ENCODE measurements at places on chromosomes 12 and 14.

DNA sequence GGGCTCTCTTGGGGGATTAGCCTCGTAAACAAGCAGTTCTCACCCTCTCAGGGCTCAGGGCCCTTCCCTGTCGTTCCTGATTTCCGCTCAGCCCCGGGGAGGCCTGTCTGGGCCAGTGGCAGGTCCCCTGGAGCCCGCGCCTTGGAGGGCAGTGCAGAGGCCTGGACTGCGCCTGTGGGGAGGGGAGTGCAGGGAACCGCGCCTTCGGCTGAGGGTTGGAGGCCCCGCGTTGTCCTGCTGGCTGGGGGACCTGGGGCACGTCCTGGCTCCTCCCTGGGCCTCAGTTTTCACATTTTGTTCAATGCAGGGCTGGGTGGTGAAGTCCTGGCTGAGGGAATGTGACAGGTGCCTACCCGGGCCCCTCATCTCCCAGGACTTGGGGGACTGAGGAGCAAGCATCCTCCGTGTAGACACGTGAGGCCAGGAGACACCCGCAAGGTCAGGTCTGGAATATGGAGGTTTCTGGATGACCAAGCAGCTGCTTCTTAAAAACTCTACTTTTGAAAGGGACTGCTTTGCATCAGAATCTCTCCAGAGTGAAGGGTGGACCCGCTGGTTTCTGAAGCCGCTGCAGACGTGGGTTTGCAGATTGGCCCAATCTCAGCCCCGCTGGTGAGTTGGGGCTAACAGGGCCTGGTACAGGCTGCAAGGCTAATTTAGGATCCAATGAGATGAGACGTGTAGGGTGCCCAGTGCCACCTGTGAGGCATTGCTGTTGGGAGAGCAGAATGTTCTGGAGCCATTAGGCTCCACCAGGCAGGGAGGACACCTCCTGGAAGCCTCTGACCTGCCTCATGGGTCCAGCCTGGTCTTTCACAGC is 80.2 kb downstream of the KIF26A start:
- DNase-seq, result no peak

DNA sequence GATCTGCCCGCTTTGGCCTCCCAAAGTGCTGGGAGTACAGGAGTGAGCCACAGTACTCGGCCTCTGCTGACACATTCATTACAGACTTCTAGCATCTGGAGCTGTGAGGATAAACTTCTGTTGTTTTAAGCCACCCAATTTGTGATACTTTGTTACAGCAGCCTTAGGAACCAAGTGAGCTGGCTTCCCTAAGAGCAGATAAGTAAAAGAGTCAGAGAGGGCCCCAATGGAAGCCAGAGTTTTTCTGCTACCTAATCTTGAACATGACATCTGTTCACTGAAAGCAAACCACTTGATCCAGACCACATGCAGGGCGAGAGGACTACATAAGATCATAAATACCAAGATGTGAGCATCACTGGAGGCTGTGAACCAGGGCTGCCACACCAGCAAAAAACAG is 3.7 kb upstream of the MAPKAPK5 start:
- no peak for DNase-seq

GRCh38 chr12:109393437-109394345 is 46.0 kb downstream of the MYO1H start:
- DNase-seq, result peak; percentile 60

GRCh38 chr12:58880639-58881038 is 39.7 kb downstream of the LRIG3 start:
- DNase-seq, result no peak

- DNase-seq, result peak; percentile 76
Measured at GRCh38 chr12:39780913-39781446, 161.4 kb upstream of the ABCD2 start.

GRCh38 chr12:34396006-34396860 is 373.9 kb downstream of the ALG10 start:
- DNase-seq, result no peak

Data from NCI-H345 (cell line).